ENCODE measurements at places on chromosomes 3 and 15. TPM values are rescaled to one million over a fixed set of nuclear protein-coding genes. Genes with fewer than 3 reads are reported as not detected.

The GOLGA8G gene
- total RNA-seq = not detected

The P2RY12 gene
- not detected for total RNA-seq

The ATP8B4 gene
- total RNA-seq = 98.3 TPM

The TMEM45A gene
- 0.89 TPM for total RNA-seq

The CHRNB4 gene
- not detected for total RNA-seq

The CHD2 gene
- 121 TPM for total RNA-seq

The ROBO1 gene
- 0.32 TPM for total RNA-seq

Measured in activated CD8-positive, alpha-beta memory T cell treated with anti-CD3 and anti-CD28 coated beads, Interleukin-2, amount 10 ng/mL, durations not matched to agents 7 days and 5 days (primary cell).